ENCODE measurements at places on chromosomes 5 and 9. TPM values are rescaled to one million over a fixed set of nuclear protein-coding genes. Genes with fewer than 3 reads are reported as not detected.

DNA sequence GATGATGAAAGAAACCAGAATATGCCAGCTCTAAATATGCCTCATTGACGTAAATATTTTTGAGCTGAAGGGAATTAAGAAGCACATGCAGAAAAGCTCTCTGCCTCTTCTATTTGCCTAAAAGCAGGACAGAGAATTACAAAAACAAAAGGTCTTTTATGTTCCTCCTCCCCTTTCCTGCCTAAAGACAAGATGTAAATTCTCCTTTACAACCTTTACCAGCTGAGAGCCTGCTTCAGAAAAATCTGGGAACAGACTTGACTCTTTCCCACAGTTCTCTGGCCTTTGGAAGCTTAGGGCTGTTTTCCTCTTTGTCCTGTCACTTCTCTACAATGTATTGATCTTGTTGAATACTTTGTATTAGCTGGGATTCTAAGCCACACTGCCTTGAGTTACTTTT, 199.7 kb downstream of the TMC1 start:
- H3K4me3 ChIP-seq: no peak overlapping the region
- H3K36me3 ChIP-seq: no peaks in the 10 kb centered on the region
- DNase-seq: no peak
- H3K4me1 ChIP-seq: no peaks in the 10 kb centered on the region
- H3K27ac ChIP-seq: no peak overlapping the region

DNA sequence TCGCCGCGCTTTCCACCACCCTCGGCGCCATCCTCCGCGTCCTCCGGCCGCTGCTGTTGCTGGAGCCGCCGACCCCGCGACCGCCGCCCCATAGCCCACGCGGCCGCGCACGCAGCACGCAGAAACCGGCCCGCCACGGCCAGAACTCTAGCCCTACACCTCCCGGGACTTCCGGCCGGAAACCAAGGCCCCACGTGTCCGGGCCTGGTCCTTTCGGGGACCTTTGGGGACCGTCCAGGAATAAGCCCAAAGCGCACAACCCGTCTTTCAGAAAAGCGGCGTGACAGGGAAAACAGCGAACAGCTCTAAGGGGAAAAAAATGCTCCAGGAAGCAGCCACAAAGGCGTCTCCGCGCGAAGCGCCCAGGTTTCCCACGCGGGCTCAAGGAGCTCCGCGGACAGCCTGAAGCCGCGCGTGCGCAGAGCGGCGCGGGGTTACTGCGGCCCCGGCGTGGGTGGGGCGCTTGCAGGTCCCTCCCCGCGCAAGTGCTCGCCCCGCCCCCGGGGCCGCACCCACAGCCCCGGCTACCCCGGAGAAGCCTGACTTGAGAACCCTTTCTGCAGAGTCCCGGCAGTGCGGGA, at the start of the genes NSUN2 and SRD5A1:
TSS of gene NSUN2 (minus strand) at position 157 of the 581 bp plus-strand sequence. CDS start at position 92, 65 bp downstream.
TSS of gene SRD5A1 (plus strand) at position 553 of the 581 bp plus-strand sequence. CDS start 137 bp downstream, outside the sequence.
- DNase-seq: peak; percentile 97
- H3K36me3 ChIP-seq: peaks cover 21% of the 10 kb centered on the region
- H3K4me3 ChIP-seq: peak within 1 kb of the TSS; percentile 83
- H3K4me1 ChIP-seq: peaks cover 11% of the 10 kb centered on the region

DNA sequence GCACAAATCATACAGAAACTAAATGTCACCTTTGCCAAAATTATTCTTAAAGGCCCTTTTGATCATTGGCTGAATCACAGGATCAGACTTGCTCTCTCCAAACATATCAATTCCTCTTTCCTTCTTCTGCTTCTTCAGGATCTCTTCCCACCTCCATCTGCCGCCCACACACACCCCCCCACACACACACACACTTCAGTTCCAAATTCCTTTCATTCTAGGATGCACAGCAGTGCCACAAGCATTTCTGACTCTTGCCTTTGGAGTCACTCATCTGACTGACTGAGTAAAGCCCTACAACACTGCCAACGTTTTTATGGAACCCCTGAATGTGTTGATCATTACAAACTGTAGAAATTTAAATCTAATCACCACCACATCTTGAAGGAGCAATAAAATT, 22.9 kb downstream of the DNAH5 start:
- H3K27ac ChIP-seq: no peak overlapping the region
- no peaks in the 10 kb centered on the region for H3K4me1 ChIP-seq

GRCh38 chr9:95127249-95128176, 190.0 kb downstream of the FANCC start:
- peak overlapping the region; percentile 48 for H3K4me3 ChIP-seq
- H3K4me1 ChIP-seq: peaks cover 14% of the 10 kb centered on the region
- DNase-seq: peak; percentile 95

GRCh38 chr5:144566747-144567420, 396.2 kb downstream of the KCTD16 start:
- no peak overlapping the region for H3K4me3 ChIP-seq
- H3K27ac ChIP-seq: no peak overlapping the region
- no peaks in the 10 kb centered on the region for H3K36me3 ChIP-seq

GRCh38 chr5:1294835-1295649, at the start of gene TERT:
Gene TERT, minus strand, starts transcription at chr5:1295068. Its CDS starts 79 bp downstream, at chr5:1294989.
- no peak within 1 kb of the TSS for H3K4me3 ChIP-seq
- H3K36me3 ChIP-seq: no peaks in the 10 kb centered on the region
- peaks cover 3% of the 10 kb centered on the region for H3K4me1 ChIP-seq
- H3K27ac ChIP-seq: no peak within 1 kb of the TSS

DNA sequence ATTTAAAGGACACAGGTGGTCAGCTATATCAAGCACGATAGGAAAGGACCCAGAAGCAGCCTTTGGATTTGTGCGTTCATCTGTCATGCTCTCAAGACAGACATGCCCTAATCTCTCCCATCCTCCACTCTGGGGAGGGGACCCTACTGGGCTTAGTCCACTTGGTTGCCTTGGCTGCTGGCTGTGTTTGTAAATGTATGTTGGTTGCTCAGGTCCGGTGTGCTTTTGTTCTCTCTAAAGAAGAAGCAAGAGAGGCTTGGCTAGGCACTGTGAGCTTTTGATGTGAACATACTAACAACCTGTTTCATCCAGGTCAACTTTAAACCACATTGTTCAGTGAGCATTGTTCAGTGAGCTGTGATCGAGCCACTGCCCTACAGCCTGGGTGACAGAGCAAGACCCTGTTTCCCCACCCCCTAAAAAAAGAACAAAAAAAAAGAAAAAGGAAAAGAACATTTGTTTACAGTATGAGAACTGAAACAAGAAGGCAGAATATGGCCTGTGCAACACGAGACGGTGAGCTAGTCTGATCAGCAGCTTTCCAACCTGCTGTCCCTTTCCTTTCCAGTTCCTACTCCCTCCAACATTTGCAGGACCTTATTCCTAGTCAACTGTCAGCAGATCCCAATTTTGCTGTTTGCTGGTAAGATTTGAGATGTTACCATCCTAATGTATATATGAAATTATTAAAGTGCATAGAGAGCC, 228.3 kb downstream of the ARHGAP26 start:
- no peak overlapping the region for H3K27ac ChIP-seq
- no peak for DNase-seq
- H3K27me3 ChIP-seq: no peaks in the 10 kb centered on the region

DNA sequence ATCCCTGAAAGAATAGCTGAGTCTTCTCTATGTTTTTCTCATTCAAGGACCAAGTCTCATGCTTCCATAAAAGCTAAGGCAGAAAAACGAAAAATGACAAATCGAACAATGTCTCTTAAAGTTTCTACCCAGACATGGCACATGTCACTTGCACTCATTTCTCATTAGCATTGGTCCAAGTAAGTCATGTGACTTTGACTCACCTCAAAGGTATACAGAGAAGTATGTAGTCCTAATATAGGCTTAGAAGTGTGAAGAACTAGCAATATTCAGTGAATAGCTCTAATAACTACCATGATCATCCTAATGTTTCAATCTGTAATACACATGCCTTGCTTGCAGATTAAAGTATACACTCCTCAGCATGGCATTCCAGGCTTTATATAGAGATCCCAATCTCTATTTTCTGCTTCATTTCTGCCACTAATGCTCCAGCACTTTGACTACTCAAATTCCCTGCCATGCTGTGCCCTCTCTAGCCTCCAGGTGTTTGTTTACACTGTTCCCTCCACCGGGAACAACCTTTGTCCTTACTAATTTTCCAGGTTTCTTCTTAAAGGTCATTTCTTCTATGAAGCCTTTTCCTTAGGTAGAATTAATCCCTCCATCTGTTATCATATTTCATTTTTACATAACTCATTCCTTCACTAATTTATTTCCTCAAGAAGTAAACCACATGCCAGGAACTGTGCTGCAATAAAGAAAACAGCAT, 98.9 kb downstream of the CEMIP2 start:
- H3K4me1 ChIP-seq: no peaks in the 10 kb centered on the region
- H3K4me3 ChIP-seq: no peak overlapping the region
- H3K27me3 ChIP-seq: no peaks in the 10 kb centered on the region
- no peak overlapping the region for H3K27ac ChIP-seq
- no peak for DNase-seq

DNA sequence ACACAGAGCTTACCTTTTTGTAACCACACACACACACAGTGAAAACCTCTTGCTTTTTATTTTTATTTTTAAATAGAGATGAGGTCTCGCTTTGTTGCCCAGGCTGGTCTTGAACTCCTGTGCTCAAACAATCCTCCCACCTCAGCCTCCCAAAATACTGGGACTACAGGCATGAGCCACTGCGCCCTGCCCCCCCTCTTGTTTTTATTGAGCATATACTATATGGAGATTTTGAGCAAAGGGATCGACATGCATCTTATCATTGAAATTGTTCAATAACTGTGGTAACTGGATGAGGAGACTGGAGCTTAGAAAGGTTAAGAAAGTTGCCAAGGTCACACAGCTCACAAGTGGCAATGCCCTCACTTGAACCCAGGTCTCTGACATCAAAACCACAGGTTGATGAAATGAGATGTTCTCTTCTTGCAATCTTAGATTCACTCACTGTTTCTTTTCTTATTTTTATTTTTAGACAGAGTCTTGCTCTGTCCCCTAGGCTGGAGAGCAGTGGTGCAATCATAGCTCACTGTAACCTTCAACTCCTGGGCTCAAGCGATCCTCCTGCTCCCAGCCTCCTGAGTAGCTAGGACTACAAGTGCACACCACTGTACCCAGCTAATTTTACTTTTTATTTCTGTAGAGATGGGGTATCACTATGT, 26.8 kb upstream of the STXBP1 start:
- H3K36me3 ChIP-seq: no peaks in the 10 kb centered on the region
- H3K4me1 ChIP-seq: peaks cover 4% of the 10 kb centered on the region
- no peak overlapping the region for H3K27ac ChIP-seq
- no peaks in the 10 kb centered on the region for H3K27me3 ChIP-seq
- H3K4me3 ChIP-seq: no peak overlapping the region

DNA sequence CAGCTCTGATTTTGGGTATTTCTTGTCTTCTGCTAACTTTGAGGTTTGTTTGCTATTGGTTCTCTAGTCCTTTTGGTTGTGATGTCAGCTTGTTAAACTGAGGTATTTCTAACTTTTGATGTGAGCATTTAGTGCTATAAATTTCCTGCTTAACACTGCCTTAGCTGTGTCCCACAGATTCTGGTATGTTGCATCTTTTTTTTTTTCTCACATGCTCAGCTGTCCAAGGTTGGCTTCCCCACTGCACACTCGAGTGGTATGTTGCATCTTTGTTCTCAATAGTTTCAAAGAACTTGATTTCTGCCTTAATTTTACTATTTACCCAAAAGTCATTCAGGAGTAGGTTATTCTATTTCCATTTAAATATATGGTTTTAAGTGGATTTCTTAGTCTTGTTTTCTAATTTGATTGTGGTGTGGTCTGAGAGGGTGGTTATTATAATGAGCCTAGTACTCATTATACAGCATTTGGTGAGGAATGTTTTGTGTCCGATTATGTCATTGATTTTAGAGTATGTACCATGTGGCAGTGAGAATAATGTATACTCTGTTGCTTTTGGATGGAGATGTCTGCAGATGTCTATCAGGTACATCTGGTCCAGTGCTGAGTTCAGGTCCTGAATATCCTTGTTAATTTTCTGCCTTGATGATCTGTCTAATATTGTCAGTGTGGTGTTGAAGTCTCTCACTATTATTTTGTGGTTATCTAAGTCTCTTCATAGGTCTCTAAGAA, 42.2 kb upstream of the IFNE start:
- no peaks in the 10 kb centered on the region for H3K36me3 ChIP-seq
- H3K27ac ChIP-seq: no peak overlapping the region
- no peak overlapping the region for H3K4me3 ChIP-seq
- no peaks in the 10 kb centered on the region for H3K27me3 ChIP-seq
- no peak for DNase-seq

GRCh38 chr9:96279932-96280331, 22.0 kb downstream of the HSD17B3 start:
- H3K36me3 ChIP-seq: no peaks in the 10 kb centered on the region
- H3K27ac ChIP-seq: no peak overlapping the region
- H3K4me3 ChIP-seq: no peak overlapping the region

- H3K27ac ChIP-seq: no peak overlapping the region
- no peaks in the 10 kb centered on the region for H3K36me3 ChIP-seq
- H3K4me1 ChIP-seq: no peaks in the 10 kb centered on the region
These were observed 44.7 kb upstream of the SLC27A6 start for GRCh38 chr5:128920345-128921215.

DNA sequence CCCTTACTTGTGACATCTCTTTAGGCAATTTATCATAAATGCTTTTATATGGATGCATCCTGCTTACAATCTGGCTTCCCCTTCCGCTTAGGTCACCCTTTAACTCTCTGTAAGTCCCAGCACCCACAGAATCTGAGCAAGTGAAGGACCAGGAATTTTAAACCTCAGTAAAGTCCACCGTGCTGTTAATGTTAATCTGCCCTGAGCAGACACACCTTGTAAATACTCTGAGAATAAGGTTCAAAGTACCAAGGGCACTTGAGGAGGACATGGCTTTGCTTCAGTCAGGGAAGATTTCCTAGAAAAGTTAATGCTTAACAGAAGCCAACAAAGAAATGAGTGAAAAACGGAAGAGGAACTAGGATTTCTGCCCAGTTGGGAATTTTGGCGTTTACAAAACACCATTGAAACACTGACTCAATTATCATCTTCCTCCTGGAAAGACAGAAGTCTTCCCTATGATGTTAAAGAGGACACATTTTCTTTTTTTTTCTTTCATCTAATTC, 26.4 kb upstream of the TTC39B start:
- H3K36me3 ChIP-seq: no peaks in the 10 kb centered on the region
- H3K4me3 ChIP-seq: no peak overlapping the region
- no peak for DNase-seq

DNA sequence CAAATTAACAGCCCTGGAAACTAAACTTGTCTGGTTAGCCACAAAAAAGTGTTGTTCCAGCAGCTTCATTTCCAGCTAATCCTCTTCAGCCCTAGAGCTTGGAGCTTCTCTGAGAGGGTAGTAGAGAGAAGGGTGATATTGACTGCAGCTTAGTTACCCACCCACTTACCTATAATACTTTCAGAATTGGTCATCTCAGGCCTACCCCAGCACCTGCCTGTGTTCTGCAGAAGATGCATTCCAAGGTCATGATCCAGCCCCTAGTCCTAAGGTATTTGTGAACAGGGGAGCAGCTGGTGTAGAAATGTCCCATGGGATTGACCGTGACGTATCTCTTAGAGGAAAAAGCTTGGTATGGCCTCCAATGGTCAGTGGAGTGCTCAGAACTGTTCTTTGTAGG, 289.0 kb downstream of the NR3C1 start:
- H3K4me1 ChIP-seq: peaks cover 4% of the 10 kb centered on the region
- H3K27me3 ChIP-seq: no peaks in the 10 kb centered on the region
- H3K27ac ChIP-seq: no peak overlapping the region
- DNase-seq: no peak
- H3K36me3 ChIP-seq: no peaks in the 10 kb centered on the region
- no peak overlapping the region for H3K4me3 ChIP-seq

KCNMB1 gene
- total RNA-seq: 0.30 TPM

TMC1 gene
- 0.89 TPM for total RNA-seq

TXNDC8 gene
- total RNA-seq: not detected

ZBED3 gene
- total RNA-seq: 3.9 TPM

RPS23 gene
- 3,154 TPM for total RNA-seq

ECSCR gene
- total RNA-seq: 10.3 TPM

FOXD1 gene
- 5.8 TPM for total RNA-seq

CDKN2B-AS1 gene
- 0.55 TPM for total RNA-seq

PAEP gene
- 0.55 TPM for total RNA-seq

Measured in spinal cord (tissue), 10 donors.